ENCODE measurements at places on chromosomes 7 and 10.

DNA sequence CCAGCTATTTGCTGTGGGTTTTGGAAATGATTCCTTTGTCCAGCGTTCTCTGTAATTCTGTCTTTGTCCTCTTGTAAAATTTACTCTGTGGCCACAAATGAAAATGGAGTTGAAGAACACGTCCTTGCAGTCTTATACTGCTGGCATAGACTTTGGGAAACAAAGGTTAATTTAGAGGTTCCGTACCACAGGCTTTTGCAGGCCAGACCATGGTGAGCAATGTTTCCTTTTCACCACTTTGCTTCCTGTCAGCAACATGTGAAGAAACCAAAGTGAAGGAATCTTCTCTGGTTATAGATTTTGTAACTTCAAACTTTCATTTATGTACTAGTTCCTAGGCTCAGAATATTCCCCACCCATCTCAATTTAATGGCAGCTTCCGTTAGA is 488.5 kb downstream of the MDFIC start:
- no peak for DNase-seq

DNA sequence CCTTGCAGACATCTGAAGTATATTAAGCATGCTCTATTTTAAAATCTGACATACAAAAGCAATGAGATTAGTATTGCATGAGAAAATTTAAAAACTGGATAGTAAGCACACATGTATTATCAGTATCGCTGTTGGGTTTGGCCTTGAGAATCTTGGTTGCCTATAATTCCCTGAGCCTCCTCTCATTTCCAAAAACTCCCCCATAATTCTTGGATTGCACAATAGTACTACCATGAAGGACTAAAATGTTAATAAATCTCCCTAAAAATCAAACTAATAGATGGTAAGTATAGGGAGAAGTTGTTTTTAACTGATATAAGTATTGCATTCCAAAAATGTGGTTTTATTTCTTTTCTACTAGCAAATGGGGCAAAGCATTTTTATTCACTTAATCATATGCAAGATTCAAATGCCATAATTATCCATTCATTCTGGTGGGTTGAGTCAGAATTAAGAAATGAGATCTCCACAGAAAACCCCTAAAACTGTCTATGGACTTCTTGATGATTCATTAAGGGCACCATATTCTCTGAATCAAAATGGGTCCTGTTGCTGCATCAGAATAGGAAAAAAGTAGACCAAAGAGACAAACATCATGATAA is 10.3 kb upstream of the VIM start:
- no peak for DNase-seq

- no peak for DNase-seq
Observed at GRCh38 chr10:15802375-15802949, 57.8 kb downstream of the MINDY3 start.

DNA sequence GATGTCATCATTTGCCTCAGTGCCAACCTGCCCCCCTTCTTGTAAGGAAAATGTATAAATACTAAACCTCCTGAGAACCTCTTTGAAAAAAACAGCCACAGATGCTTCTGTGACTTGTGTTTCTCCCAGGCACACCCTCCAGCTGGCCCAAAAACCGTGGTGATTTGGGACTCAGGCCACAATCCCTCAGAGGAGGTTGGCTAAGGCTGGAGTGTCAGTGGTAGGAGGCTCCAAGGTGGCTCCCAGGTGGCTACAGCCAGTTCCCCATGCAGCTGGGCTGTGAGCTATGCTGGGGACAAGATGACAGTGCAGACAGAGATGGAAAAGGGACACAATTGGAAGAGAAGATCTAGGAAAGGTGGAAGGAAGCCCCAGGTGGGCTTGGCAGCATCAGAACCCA is 104.7 kb downstream of the CPXM2 start:
- DNase-seq = no peak

- DNase-seq = no peak
Observed at GRCh38 chr10:132634241-132634946, 96.8 kb downstream of the INPP5A start.

- no peak for DNase-seq
Observed at GRCh38 chr10:77816311-77816710, 110.2 kb downstream of the DLG5 start.

DNA sequence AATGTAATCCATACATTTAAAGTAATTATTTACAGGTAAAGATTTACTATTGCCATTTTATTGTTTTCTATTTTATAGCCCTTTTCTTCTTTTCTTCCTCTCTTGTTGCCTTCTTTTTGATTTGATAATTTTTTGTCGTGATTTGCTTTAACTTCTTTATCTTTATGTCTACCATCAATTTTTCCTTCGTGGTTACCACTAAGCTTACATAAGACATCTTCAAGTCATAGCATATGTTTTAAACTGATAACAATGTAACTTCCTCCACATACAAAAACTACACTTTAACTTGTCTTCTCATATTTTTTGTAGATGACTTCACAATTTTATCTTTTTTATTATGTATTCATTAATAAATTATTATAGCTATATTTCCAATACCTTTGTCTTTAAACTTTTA is 316.6 kb downstream of the PLXDC2 start:
- no peak for DNase-seq

DNA sequence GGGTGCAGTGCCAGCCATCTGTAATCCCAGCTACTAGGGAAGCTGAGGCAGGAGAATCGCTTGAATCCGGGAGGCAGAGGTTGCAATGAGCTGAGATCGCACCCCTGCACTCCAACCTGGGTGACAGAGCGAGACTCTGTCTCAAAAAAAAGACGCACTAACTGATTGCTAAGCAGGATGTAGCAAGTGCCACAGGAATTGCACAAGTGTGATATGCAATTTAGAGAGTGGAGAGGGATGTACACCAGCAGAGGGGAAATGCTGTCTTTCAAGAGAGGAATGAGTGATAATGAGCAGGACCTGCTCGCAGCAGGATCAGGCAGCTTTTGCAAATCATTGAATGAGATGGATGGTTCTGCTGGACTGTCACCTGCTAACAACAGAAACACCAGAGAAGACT is 13.3 kb upstream of the SLC16A12 start:
- DNase-seq = no peak

GRCh38 chr10:62512732-62513475 is 138.7 kb downstream of the ZNF365 start:
- DNase-seq = no peak

GRCh38 chr7:55192723-55193122 is 172.4 kb upstream of the LANCL2 start:
- DNase-seq = no peak

DNA sequence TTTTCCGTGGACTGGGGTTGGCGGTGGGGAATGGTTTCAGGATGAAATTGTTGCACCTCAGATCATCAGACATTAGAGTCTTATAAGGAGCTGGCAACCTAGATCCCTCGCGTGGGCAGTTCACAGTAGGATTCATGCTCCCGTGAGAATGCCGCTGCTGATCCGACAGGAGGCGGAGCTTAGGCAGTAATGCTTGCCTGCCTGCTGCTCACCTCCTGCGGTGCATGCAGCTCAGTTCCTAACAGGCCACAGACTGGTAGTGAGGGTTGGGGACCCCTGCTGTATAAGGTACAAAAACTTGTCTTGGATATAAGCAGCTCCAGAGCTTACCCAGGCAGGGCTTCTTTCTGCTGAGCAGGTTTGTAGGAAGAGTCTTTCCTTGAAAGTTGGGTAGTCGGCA is 53.9 kb downstream of the SHH start:
- DNase-seq = no peak

GRCh38 chr10:86262688-86263181 is 103.9 kb downstream of the GRID1 start:
- DNase-seq = no peak

DNA sequence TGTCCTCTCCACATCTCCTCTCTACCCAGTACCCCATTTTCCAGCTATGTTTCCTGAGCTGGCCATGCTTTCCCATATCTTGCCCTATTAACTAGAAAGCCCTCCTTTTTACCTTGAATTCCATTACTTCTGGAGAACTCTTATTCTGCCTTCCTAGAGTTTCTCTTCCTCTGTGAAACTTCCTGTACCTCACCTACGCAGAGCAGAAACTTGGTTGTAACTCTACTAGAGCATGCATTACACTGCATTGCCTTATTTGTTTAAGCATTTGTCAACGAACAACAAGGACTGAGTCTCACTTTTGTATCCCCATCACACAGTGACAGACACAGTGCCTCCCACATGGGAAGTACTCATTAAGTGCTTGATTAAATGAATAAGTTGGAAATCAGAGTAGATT is 36.4 kb downstream of the VCL start:
- no peak for DNase-seq

DNA sequence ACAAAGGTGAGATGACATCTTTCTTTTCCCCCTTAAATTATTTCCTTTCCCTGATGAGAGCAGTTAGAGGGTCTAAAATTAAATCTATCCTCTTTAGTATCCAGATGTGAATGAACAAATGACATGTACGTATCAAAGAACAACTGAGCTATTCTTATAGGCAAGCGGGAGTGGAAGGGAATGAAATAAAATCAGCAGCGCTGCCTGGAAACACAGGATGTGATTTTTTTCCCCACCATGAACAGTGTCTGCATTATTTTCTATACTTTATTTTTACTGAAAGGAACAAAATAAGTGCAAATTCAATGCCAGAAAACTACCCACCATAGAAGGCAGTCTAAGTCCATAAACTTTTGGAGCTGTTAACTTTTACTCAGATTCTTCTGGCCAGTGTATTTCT is 40.6 kb downstream of the SLC26A4 start:
- no peak for DNase-seq

DNA sequence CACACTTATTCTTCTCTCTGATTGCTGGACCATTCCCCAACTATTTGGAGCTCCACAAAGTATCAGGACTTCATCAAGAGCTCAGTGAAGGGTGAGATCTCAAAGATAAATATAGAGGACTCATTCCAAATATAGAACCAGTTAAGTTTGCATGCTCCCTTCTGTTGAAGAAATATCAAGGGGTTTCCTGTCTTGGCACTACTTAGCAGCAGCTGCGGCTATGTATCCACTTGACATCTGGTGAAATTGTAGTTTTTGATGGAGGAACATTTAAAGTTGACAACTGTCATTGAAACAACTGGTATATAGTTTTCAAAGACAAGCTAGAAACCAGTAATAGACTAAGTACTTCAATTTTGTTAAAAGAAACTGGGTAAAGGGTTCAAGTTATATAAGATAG is 1.0 kb upstream of the SPAG6 start:
- DNase-seq = no peak
